ENCODE measurements at places on chromosomes 6 and 20.

GRCh38 chr6:143107440-143107839 lies 46.8 kb downstream of the AIG1 start:
- no peak for DNase-seq

GRCh38 chr6:55528624-55529023 lies 50.4 kb downstream of the HMGCLL1 start:
- DNase-seq, result no peak

DNA sequence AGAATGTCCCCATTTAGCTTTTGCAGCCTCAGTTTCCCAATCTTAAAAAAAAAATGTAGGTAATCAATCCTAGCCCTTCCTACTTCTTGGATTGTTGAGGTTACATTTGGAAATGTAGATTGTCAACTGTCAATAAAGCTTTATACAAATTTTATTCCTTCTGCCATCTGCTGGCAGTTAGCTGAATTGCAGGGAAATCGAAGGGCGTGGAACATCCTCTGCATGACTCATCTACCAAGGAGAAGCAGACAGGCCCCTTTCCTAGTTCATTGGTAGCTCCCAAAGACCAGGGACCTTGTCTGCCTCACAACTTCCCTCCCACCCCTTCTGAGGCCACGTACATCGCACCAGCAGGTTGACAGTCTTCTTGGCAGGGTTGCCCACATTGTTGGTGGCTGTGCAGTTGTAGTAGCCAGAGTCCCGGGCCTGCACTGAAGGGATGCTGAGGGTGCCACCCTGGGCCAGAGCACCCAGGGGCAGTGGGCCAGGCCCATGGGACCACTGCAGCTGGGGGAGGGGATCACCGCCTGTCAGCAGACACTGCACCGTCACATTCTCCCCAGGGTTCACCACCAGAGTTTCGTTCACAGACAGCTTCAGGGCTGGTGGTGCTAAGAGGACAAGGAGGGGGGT lies 43.6 kb downstream of the MDGA1 start:
- DNase-seq, result peak; percentile 69

DNA sequence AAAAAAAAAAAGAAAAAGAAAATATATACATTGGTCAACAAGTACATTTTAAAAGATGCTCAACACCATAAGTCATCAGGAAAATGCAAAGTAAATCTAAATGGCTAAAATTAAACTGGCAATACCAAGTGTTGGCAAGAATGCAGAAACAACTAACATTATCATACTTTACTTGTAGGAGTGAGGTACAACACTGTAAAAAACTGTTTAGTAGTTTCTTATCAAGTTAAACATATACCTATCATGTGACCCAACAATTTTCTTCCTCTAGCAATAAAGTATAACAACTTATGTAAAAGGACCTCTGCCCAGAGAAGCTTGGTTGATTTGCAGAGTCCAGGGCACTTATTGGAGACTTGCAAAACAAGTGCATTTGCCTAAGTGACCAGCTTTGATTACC lies 40.4 kb downstream of the LMBRD1 start:
- no peak for DNase-seq

DNA sequence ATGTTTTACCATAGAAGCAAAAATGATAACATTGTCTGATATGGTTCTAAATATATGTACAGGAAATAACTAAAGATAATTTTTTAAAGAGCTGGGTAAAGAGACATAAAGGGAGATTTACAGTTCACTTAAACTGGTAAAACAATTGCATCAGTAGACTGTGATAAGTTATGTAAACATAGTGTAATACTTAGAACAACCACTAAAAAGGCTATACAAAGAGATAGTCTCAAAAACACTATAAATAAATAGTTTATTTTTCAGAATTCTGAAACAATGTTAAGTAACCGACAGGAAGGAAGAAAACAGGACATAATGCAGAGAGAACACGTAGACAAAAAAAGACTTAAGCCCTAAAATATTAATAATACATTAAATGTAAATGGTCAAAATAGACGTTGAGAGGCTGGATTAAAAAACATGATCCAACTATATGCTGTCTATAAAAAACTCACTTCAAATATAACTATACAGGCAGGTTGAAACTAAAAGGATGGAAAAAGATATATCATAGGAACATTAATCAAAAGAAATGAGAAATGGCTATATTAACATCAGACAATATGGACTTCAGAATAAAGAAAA lies 32.7 kb upstream of the ATXN1 start:
- DNase-seq, result no peak

DNA sequence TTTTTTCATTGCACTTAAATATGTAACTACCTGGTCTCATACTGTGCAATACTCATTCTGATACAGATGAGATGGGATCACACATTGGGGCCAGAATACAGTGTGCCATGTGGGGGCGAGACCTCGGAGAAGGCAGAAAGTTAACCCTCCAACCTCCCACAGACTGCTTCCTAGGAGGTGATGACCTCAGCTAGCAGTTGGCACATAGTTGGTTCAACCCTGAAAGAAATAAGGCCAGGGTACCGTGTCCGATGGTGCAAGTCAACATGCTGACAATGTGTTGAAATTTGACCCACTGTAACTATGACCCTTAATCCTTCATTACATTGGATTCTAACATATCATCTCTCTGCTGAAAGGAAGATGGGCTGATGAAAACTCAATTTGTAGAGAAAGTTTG lies 61.9 kb downstream of the GJA10 start:
- DNase-seq, result no peak

- no peak for DNase-seq
Measured at GRCh38 chr20:41902346-41902745, 284.2 kb upstream of the CHD6 start.

GRCh38 chr6:21597801-21598673 lies 4.5 kb downstream of the SOX4 start:
- no peak for DNase-seq

GRCh38 chr6:8269872-8270454 lies 165.4 kb downstream of the SLC35B3 start:
- no peak for DNase-seq

DNA sequence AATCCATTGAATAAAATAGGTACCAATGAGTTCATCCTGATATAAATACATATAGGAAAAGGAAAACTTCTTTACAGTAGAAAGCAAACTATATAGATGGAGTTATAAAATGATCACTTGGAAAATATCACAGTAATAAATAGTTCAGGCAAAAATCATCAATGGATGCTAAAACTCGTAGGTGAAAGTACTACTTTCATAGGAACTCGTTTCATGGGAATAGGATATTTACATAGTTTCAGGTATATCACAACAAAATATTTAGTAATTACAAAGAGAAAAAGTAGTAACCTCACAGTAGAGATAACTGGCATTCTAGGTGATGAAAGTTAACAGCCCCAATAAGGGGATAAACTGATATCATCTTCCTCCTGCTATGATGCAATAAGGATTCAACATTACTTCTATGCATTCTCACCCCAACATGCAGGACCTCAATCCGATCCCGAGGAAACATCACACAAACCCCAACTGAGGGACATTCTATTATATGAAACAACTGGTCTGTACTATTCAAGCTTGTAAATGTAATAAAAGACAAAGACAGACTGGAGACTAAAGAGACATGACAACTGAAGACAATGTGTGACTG lies 13.7 kb downstream of the DDO start:
- no peak for DNase-seq

GRCh38 chr6:39925931-39926290 lies 8.4 kb downstream of the MOCS1 start:
- DNase-seq, result no peak

DNA sequence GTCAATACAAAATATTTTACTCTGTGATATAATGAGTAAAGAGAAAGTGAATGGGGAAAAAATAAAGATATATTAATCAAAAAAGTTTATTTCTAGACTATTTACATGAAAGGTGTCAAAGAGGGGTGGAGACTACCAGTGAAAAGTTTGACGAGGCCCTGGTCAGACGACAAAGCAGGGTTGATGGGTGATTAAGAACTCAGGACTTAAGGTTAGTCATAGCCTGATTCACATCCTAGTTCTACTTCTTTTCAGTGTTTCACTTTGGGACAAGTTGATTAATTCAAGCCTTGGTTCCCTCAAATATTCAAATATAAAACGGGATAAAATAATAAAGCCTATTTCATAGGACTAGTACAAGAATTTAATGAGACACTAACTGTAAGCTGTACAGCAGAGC lies 178.2 kb upstream of the HS3ST5 start:
- DNase-seq, result no peak

DNA sequence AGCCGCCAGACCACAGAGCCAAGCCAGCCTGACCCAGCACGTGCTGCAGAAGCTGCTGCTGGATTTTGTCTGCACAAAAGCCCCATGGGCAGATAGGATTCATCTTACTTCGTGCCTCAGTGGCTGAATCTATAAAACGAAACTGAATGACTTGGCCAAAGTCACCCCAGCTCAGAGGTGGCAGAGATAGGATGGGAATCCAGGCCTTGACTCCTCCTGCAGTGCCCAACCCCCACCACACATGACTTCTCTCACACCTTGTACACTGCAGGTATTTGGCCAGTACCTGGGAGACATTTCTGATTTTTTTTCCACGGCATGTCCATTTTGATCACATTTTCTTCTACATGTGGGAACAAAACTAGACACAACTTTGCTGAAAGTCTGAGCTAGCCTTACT lies 182.1 kb downstream of the ANKRD60 start:
- no peak for DNase-seq

DNA sequence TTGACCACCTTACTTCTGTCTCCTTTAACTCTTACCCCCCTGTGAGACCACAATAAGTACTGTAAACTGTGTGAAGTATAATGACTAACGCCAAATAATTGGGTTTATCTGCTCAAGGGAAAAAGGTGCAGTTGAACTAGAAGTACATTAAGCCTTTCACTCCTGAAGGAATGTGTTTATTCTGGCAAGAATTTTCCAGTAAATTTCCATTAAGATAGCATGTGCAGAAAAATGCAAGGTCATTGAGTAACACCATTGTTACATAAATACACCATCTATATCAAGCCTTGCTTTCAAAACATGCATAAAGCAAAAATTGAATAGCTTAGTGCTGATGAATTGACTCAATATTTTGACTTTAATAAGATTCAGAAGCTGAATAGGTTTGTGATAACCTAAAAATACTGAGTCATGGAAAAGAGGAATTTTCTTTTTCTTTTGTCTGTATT lies 65.4 kb downstream of the ARHGAP18 start:
- no peak for DNase-seq

DNA sequence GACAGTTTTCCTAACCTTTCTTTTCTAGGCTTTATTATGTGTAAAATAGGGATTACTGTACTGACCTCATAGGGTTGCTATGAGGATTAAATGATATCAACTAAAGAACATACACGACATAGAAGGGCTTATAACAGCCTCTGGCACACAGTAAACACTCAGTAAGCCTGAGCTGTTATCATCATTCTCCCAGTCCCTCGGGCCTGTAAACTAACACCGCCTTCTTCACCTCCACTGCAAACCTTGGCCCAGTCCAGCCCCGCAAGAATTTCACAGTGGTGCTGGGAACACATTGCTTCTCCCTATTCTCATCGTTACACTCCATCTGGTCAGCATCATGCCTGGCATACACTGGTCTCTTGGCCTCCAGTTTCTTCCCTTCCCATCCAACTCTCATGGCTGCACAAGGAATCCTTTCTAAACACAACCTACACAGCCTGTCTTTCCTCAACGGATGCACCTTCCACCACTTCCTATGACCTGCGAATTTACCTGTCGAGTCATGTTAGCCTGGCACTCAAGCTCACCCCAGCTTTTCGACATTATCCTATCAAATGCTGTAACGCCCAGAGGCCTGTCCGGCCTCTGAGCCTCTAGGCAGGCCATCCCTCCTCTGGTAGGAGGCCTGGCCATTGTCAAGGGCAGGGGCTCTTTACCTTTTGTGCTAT lies 92.1 kb downstream of the FYN start:
- no peak for DNase-seq

DNA sequence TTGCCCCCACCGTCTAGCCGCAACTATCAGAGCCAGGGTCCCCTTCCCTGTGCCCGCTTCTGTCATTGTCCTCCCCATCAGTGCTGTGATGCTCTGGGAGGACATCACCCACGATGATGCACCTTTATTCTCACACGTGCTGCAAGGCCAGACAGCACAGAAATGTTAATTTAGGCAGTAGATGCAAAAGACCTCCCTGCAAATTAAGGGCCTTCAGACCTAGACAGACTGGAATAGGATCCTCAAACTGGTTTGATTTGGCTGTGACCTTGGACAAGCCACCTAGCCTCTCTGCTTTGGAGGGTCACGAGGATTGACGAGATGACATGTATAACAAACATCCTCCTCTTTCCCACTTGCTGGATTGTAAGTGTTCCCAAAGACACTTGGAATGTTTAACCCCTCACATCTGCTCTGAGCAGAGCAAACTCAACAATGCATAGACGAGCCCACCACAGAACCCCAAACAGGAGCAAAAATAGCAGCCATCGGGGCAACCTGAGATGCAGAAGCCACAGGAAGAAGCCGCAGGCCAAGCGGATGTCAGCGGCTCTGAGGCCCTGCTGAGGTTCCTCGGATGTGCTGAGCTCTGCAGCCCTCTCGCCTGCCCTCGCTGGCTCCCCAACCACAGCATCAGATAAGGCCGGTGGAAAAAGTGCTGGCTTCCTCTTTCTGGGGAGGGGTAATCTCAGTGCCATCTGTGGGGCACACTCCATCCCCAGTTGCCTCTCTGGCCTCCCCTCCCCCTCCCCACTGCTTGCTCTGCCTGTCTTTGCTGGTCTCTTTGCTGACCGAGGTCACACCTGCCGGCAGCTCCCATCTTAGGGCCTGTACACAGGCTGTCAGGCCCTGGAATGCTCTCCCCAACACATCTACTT lies 35.3 kb downstream of the TOX2 start:
- peak; percentile 61 for DNase-seq

DNA sequence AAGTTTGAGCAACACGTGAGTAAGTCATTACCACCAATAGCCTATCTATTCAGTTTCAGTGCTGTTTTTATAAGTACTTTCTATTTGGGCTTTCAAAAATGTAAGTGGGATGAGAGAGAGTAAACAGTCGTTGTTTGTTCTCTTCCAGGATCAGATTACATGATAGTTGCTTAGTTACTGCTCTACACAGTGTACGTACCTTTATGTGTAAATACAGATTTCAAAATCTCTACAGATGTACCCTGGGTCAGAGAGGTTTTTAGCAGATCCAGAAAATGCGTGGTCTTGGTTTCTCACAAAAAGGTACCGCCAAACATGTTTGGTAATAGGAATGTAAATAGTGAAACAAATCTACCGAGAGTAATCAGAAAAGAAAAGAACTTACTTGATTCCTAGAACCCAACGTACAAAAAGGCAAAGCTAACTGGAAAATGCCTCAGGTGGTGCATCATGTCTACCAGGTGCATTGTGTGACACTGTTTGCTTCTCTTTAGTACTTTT lies 421.1 kb downstream of the BCKDHB start:
- DNase-seq, result no peak

DNA sequence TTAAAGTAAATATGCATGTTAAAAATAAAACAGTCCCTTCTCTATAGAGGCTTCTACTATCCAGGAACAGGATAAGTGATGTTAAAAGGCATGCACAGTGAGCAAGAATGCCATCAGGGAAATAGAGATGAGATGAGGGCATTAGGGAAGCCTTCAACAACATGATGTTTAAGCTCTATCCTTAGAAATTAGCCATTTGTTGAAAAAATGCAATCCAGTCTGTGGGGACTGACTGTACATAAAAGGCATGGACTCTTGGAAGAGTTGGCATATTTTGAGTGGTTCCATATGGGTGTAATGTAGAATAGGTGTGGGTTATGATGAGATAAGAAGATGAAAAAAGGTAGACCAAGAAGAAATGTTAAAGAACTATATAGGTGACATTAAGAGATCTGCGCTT lies 5.8 kb downstream of the KIAA0319 start:
- DNase-seq, result no peak

- DNase-seq, result no peak
Measured at GRCh38 chr6:15479761-15480160, 183.1 kb downstream of the DTNBP1 start.

GRCh38 chr20:9028419-9028818 lies 40.5 kb upstream of the PLCB4 start:
- DNase-seq, result no peak

GRCh38 chr20:46252352-46253091 lies 55.8 kb downstream of the CDH22 start:
- DNase-seq, result no peak

Data from stimulated activated CD4-positive, alpha-beta T cell treated with anti-CD3 and anti-CD28 coated beads, Interleukin-12 subunit alpha, Interleukin-12 subunit beta, amount 100 ng/mL, for 24 hours (primary cell).